Daoy (cell line): ENCODE measurements at places on chromosomes 5 and 9. TPM values are rescaled to one million over a fixed set of nuclear protein-coding genes. Genes with fewer than 3 reads are reported as not detected.

The TPM2 gene
- 793 and 977 TPM in 2 replicates for total RNA-seq

DNA sequence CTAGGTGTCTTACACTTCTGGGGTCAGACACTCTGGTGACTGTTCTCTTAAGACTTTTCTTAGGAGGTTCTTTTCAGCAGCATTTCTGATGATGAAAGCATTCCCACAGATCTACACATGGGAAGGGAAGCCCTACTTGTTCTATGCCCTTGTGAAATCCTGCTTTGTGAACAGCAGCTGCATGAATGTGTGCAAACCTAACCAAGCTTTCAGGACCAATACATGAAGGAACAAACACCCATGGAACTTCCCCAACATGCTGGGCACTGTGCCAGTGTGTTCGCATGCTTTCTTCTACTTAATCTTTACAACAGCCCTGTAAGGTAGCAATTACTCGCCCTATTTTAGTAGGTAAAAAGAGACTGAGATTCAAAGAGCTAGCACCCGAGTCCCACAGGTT lies 439.9 kb upstream of the KLF4 start:
- DNase-seq: no peak

GRCh38 chr5:164119806-164120447 lies 614.5 kb downstream of the MAT2B start:
- DNase-seq: no peak

The DMGDH gene
- total RNA-seq: 0.18 and 0.74 TPM in 2 replicates

The PDZD2 gene
- 0.91 and 1.9 TPM in 2 replicates for total RNA-seq

- DNase-seq: peak; percentile 26
Measured at GRCh38 chr5:78295035-78295961, 800 bp upstream of the AP3B1 start.

The NRARP gene
- total RNA-seq: 3.5 and 10.0 TPM in 2 replicates

DNA sequence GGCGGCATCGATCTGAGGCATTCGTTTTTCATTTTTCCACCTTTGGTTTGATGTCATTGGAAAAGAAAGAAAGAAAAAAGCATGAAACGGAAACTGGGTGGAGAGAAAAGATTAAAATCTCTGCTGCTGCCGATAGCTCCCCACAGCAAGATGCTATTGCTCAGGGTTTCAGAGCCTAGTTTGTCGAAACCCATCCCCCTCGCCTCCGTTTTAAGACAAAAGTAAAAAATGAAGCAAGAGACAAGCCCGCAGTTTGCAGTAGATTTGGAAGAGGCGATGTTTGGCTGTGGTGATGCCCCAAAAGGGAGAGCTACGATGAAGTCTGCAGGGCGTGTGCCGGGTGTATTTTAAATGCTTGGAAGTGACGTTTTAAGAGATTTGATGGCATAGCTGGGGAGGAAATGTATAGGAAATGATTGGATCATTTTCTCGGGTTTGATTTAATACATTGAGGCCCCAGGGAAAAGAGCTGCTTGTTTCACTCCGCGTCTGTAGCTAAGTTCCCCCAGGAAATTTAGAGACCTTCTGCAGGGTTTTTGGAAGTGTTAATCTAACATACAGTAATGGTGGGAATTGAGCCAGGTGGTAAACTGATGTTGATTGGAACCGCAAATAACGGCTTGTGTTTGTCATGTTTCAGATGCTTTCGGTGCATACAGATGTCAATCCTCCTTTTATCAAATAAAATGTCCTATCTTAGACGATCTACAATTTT lies 909 bp downstream of the NDFIP1 start:
- no peak for DNase-seq

The PCDHGB3 gene
- 0.68 and 1.1 TPM in 2 replicates for total RNA-seq

DNA sequence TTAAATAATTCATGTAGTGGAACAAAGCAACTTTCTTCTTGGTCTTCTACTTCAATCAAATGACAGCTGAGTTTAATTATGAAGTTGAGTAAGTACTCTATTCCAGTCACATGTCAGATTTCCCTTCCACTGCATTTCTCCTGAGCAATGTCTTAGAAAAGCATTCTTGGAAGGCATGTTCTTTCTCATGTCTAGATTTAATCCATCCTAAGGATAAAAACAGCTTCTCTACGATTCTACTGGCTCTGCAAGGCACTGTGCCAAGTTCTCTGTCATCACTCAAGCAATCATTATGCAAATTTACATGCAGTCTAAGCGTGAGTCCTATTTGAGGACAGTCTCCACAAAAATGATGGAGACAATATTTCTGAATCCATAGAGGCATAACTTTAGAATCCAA lies 142.4 kb downstream of the YIPF5 start:
- DNase-seq: peak; percentile 25

DNA sequence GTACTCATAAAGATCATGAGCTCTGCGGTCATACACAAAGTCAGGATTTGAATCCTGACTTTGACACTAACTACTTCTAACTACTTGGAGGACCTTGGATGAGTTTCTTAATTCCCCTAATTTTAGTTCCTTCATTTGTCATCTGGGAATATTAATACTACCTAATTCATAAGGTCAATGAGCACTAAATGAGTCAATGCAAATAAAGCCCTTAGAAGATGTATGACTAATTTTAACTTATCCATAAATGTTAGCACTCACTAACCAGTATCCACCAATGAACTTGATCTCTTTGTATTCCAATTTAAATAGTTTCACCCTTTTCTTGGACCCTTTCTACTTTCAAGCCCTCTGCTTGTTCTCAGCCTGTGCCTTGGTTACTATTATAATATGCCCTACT lies 1106.4 kb downstream of the CDH18 start:
- DNase-seq: no peak

The SGTB gene
- total RNA-seq: 7.7 and 9.9 TPM in 2 replicates

The PLCXD3 gene
- total RNA-seq: under 0.01 and 0.11 TPM in 2 replicates

DNA sequence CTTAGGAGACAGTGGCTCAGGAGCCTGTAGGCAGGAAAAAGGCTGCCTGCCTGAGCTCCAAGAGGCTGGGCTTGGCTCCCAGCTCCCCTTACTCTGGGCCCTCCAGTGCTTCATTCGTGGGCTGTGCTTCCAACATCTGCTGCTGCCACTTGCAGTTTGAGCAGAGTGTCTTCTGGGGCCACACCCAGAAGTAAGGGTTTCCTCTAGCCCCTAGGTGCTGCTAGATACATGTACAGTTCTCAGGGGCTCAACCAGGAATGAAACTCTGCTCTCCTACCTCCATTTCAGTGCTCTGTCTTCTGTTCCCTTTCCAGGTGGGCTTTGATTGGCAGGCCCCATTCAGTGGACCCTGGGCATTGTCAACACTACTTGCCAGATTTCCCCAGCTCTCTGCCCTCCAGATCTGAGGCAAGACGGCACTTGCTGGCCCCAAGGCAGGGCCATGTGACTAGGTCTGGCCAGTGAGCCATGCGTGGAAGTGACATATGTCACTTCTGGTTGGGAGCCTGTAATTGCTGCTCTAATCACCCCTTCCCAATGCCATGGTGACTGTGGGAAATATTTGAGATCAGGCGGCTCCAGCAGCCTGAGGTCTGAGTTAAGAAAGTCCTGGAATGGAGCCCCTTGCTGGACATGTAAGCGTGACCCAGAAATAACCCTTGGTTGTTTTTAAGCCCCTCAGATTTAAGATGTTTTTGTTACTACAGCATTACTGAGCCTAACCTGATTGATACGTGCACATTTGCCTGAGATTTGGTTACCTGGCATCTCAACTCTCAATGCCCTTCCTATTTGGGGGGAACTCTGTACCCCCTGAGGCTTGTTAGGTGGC lies 9.4 kb upstream of the BOD1 start:
- no peak for DNase-seq

GRCh38 chr5:32496104-32496503 lies 51.6 kb upstream of the ZFR start:
- no peak for DNase-seq

DNA sequence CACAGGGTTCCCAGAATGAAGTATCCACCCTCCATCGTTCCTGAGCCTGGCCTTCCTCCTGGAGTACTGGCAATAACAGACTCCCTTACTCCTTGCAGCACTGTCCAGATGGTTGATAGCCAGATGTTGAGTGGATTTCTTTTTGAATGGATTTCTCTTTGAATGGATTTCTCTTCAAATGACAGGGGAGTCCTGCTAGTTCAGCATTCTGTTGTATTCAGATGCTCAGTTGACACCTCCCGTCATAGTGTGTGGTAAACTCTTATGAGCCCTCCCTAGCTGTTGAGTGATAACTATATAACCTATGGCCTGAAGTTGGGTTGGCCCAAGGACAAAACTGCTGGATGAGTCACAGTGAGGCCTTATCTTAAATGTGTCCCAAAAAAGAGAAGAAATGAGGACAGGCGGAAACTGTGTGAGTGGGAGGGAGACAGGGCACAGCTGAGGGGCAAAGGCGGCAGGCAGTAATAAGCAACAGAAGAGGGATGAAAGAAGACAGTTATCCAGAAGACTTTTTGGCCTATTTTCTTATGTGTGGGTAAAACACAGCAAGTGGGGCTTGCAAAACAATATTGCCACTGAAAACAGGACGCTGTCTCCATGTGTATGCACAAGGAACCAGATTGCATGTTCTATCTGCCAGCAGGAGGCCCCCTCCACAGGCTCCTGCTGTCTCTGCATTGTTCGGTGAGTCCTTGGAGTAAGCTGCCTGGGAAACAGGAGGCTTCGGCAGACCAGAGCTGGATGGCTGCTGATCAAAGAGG lies 209.5 kb upstream of the S1PR3 start:
- DNase-seq: peak; percentile 83

The STXBP1 gene
- 26.3 and 41.9 TPM in 2 replicates for total RNA-seq

DNA sequence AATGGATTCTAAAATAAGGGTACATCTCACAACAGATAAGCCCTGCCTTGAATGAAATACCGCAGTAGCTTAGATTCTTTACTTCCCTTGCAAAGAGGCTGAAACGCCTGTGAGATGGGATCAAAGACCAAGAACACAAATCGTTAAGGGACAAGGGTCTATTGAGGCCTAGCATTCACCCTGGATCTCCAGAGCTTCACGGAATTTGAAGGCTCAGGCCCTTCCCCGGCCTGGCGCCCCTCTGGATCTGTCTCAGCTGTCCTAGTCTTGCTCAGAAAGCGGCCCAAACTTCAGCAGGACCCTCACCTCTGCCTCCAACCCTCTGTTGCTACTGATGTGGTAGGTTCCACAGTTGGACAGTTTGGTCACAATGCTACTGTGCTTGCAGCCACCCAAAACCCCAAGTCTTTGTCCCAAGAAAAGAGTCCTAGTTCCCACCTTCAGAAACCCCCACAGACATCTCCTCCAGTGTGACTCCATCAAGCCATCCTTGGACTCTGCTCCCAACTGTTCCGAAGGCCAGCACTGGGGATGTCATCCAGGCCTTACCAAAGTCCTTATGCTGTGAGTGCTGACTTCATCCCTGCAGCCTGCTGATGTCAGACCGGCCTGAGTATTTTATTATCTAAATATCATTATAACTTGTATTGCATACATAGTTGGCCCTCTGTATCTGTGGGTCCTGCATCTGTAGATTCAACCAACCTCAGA lies 9.4 kb downstream of the CORO2A start:
- DNase-seq: no peak

DNA sequence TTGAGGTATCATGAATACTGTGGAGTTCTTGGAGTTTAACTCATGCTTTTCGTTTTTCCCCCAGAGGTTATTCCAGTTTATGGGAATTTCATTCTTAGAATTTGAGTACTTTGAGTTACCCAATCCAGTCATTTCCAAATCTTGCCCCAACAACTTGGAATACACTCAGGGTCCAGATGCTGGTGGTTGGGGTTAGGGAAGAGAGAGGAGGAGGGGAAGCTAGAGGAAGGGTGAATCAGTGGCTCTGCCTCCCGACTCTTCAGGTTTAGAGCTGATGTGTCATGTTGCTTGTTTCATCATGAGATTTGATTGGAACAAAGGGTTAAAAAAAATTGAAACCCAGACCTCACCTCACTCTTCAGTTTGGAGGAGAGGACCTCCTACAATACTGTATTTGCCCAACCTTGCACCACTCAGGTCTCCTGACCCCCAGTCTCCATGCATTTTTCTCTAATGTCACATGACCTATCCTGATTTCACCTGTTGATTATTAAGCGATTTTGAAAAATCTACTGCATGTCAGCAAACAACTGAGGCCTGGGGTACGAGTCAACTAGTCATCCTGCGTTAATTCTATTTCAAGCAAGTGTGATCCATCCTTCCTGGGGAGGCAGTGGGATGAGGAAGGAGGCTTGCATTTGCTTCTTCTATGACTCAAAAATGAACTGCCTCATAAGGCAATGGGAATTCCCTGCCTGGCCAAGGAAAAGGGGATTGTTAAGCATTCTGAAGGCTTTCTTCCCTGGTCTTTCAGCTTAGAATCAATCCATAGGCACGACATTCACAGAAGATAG lies 6.2 kb upstream of the SLC1A3 start:
- DNase-seq: peak; percentile 14

The CARD9 gene
- total RNA-seq: 0.36 and 1.1 TPM in 2 replicates

GRCh38 chr5:94031631-94032030 lies 290.2 kb upstream of the POU5F2 start:
- no peak for DNase-seq

DNA sequence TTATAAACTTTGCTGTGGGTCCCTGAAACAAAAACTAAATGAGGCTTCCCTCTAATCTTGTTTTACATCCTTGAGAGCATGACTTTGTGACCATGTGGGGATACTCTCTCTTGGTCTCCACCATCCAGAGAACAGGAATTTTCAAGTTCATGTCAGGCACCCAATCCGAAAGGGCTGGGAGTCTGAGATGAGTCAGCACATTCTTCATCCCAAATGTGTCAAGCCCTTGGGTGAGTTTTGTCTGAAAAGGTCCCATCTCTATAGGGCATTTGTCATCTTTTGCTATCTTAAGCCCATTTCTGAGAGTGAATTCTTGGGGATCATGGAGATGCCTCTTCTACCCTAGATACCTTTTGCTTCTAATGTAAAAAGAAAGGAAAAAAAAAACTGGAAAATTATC lies 26.9 kb upstream of the RAPGEF6 start:
- no peak for DNase-seq

- DNase-seq: peak; percentile 15
Measured at GRCh38 chr9:2729003-2729402, 11.7 kb downstream of the KCNV2 start.

DNA sequence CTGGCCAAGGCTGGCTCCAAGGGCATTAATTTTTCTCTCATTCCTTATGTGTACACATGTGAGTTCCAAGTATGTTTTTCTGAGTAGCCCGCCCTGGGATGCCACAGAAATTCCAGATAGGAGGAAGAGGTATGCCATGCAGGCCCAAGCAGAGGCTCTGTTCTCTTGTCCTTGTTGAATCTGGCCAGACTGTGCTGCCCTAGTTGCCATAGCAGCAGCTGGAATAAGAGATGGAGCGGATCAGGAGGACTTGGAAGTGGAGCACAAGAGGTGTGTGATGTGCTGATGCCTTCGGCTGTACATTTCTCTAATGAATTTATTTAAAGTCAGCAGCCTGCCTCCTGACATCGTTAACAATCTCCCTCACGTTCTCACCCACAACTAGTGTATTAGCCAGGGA lies 235.6 kb upstream of the RPS23 start:
- no peak for DNase-seq

The DCANP1 gene
- total RNA-seq: not detected in 2 replicates

- DNase-seq: no peak
Measured at GRCh38 chr5:125152044-125152443, 405.6 kb upstream of the ZNF608 start.

The SIL1 gene
- total RNA-seq: 28.7 and 47.5 TPM in 2 replicates

The FCN1 gene
- total RNA-seq: not detected in 2 replicates

The CDC20B gene
- not detected in 2 replicates for total RNA-seq
